ENCODE measurements at places on chromosomes 4 and X.

- DNase-seq, result no peak
These were observed 5.5 kb upstream of the ING2 start for GRCh38 chr4:183499389-183499788.

DNA sequence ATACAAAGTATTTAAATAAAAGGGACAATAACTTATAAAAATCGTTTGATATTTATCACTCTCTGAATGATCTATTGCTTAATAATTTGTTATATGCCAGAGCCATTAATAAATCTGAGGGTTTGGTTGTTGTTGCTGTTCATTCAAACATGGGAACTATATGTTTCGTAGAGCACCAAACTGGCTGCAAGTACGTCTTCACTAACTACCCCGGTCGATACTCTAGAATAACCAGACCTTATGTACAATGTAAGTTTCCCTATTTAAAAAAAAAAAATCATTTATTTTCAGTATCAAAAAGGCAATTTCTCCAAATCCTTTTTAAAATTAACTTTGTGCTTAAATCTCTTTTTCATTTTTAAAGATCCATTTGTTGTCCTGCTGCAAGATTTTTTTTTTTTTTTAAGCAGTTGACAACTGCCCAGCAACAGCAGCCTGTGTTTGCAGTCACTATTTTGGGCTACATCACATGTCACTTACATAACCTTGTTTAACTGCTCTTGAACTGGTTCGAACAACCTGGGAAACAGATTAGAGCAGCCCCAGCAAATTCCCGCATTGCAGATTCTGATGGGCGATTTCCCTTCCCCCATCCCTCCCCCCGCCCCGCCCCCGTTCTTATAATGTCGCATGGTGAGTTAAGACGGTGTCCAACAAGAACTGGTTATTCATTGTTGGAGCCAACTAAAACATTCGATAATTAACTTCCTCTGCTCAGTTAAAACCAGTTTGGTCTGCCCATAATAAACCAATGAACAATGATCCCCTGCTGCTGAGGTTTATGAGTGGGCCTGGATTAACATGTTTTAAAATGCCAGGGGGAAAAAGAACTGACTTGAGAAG, 238.9 kb downstream of the NR3C2 start:
- no peak for DNase-seq

GRCh38 chr4:106302062-106302438, 14.0 kb downstream of the TBCK start:
- no peak for DNase-seq

DNA sequence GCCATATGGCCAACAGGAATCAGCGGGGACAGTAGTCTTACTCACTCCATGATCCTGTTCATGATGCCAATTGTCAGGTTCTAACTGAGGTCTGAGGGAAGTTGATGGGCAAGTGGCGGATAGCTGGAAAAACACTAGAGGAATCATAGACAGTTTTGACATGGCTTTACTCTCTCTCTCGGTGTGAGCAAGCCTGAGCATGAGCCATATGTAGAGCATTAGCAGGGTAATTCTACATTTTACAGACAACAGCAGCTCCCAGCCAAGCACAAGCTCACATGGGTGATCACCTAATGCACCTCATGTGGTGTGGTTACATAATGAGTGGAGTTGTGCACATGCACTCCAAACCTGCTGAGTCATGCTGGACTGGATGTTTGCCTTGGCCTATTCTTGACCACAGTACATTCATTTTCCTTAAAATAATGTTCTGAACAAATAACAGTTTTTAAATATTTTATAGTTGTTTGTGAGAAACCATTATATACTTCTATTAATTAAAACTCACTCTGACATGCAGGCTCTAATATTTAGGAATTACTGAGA, 429.2 kb downstream of the GPAT3 start:
- no peak for DNase-seq

GRCh38 chrX:45956191-45956870, 588.9 kb downstream of the ZNF674 start:
- no peak for DNase-seq

- DNase-seq, result no peak
These were observed 916 bp upstream of the POU4F2 start for GRCh38 chr4:146637621-146638332.

- no peak for DNase-seq
These were observed 37.1 kb downstream of the VEGFC start for GRCh38 chr4:176755613-176756012.

GRCh38 chrX:150436195-150436594, 73.1 kb downstream of the MAMLD1 start:
- no peak for DNase-seq

- DNase-seq, result no peak
These were observed 445.6 kb downstream of the IQCM start for GRCh38 chr4:149370002-149370401.

- DNase-seq, result no peak
These were observed 317.2 kb downstream of the PDGFC start for GRCh38 chr4:156654410-156654809.

GRCh38 chr4:109624536-109624935, 64.5 kb downstream of the MCUB start:
- DNase-seq, result no peak

GRCh38 chr4:150336676-150337412, 245.1 kb upstream of the MAB21L2 start:
- no peak for DNase-seq

DNA sequence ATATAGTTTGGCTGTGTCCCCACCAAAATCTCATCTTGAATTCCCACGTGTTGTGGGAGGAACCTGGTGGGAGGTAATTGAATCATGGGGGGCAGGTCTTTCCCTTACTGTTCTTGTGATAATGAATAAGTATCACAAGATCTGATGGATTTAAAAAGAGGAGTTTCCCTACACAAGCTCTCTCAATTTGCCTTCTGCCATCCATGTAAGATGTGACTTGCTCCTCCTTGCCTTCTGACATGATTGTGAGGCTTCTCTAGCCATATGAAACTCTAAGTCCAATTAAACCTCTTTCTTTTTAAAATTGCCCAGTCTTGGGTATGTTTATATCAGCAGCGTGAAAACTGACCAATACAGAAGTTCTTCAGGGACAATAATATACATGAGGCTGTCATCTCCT, 425.1 kb downstream of the PABPC4L start:
- no peak for DNase-seq

- peak; percentile 13 for DNase-seq
These were observed 898 bp downstream of the UBQLN2 start for GRCh38 chrX:56564164-56564885.

DNA sequence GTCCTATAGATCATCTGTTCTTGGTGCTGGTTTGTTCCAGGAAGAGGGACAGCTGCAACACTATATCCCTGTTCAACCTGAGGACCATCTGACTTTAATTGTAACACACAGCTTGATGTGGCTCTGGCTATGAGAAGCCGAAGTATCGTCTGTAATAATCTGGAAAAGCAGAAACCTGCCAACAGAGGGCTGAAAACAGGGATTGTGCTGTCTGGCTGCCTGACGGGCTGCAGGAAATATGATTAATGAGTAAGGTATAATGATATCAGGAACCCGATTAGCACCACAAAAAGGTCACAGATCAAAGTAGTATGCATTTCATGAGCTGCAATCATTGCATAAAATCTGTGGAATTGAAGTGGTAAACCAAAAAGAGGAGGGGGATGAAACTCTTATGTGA, 170.4 kb upstream of the MAB21L2 start:
- DNase-seq, result peak; percentile 62

- DNase-seq, result no peak
These were observed 52.7 kb upstream of the ZCCHC13 start for GRCh38 chrX:74251006-74251930.

GRCh38 chr4:42396752-42397634, at the start of gene SHISA3:
SHISA3 (plus strand) TSS chr4:42397488; CDS start chr4:42398057, 569 bp downstream.
- no peak for DNase-seq

DNA sequence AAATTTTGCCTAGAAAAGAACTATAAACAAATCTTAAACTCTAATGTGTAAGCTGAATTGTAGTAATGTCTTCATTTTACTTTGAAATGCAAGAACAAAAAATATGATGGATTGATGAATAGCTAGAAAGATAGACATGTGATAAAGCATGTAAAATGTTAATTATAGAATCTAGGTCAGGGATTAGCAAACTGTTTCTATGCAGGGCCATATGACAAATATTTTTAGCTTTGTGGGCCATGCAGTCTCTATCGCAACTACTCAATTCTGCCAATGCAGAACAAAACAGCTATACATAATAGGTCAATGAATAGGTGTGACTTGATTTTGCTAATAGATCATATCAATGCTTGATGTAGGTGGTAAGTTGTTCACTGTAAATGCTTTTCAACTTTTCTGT, 75.3 kb downstream of the TBCK start:
- DNase-seq, result no peak

DNA sequence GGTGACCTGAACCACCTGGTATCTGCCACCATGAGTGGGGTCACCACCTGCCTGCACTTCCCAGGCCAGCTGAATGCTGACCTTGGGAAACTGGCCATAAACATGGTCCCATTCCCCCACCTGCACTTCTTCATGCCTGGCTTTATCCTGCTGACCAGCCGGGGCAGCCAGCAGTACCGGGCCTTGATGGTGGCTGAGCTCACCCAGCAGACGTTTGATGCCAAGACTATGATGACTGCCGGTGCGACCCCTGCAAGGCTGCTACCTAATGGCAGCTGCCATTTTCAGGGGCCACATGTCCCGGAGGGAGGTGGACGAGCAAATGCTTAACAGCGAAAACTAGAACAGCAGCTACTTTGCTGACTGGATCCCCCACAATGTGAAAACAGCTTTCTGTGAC, 67.5 kb upstream of the FAM241A start:
- DNase-seq, result no peak

DNA sequence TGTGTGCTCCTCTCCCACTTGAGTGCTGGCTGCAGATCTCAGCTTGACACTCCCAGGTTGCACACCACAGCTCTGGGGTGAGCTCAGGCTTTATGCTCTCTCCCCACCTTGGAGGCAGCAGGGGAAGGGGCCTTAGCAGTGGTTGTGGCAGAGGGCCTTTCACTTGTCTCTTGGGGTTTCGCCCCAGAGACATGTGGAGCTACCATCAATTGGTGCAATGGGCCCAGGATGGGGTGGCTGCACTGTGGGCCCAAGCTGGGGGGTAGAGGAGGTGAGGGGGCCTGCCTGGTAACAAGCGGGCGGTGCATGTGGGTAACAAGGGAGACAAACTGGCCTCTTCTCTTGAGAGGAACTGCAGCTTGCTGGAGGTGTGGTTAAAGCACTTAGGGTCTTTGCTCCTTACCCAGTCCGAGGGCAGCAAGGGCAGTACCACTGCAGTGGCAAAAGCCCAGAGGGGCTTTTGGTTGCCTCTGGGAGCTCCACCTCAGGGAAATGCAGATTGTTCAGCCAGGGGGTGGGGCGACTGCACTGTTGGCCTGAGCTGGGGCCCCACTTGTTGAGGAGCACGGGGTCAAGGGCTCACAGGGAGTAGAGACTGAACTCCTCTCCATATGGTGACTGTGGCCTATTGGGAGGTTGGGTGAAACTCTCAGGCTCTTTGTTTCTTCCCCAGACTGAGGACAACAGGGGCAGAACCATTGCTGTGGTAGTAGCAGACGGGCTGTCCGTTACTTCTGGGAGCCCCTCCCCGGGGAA, 30.5 kb upstream of the OR13H1 start:
- DNase-seq, result no peak

- DNase-seq, result no peak
These were observed 863.1 kb upstream of the FTHL17 start for GRCh38 chrX:31934842-31935370.

- no peak for DNase-seq
These were observed 116.1 kb upstream of the PLAC1 start for GRCh38 chrX:134774190-134775048.

DNA sequence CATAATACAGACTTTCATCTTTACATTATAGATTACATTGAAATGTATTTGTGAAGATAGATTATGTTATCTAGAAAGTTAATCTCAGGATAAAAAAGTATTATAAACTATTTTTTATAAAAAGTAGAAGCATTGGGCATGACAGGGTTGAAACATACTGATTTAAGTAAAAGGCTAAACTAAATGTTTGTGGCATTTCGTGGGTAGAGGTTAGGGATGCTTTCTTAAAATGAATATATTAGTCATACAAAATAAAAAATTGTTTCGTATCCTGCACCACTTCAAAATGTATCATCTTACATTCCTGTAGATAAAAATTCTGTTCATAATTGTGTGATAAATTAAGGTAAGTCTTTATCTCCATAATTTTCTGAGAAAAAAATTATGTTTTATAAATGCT, 603.6 kb downstream of the SPRY1 start:
- DNase-seq, result no peak

GRCh38 chrX:6021316-6022091, 207.2 kb downstream of the NLGN4X start:
- DNase-seq, result peak; percentile 34

DNA sequence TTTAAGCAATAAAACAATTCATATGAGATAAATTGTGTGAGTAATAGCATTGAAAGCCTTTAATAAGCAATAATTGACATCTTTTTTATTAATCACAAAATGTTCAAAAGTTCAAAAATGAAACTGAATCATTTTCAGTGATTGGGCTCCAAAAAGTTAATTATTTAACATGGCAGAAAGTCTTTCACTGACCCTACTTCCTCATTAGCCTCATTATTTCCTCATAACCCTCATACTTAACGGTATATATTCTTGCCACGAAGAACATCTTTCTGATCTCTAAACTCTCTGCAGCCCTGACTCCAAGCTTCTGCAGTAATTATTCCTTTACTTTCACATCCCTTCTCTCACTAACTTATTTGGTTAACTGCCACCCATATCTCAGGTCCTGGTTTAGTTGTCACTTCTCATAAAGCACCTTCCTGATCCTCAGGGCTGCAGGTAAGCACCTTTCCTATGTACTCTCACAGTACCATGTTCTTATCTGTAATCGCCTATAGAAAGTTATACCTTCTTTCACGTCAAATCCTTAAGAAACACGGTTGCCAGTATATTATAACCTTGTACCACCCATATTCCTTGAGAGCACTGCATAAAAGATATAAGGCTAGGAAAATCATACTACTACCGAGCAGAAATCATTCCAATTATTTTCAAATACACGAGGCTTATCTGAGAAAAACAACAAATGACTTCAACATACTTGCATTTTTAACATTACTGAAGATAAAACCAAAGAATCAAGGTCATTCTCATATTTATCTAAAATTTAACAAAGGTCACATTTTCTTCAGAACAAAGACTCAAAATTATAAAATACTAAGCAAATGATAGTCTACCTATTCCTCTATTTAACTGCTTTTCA, 72.2 kb downstream of the PPP3CA start:
- DNase-seq, result no peak

- DNase-seq, result no peak
These were observed 275.4 kb downstream of the ARHGAP10 start for GRCh38 chr4:148007314-148007760.

GRCh38 chrX:12563121-12563520, 228.1 kb upstream of the PRPS2 start:
- DNase-seq, result no peak

- no peak for DNase-seq
These were observed 2.3 kb downstream of the CXCL8 start for GRCh38 chr4:73742490-73743160.

GRCh38 chr4:78459327-78459726, 92.2 kb upstream of the ANXA3 start:
- DNase-seq, result no peak

DNA sequence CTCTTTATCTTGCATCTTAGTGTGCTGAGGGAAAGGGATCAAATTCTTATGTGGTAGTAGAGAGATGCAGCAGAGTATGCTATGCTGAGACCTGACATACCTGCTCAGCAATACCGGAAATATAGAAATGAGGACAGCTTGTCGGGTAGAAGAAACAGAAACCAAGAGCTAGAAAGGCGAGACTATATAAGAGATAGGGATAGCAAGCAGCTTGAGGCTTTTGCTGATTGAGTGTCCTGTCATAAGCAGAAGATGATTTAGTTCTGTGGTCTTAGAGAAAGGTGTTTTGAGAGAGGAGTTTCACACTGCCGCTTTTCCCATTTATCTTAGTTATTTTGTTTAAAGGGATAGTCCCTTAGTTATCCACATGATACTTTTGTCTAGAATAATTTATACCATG, 31.7 kb downstream of the USP9X start:
- DNase-seq, result no peak
